ENCODE measurements at places on chromosomes 5 and 9.

GRCh38 chr5:73499187-73499586, 945 bp downstream of the BTF3 start:
- no peak for DNase-seq

DNA sequence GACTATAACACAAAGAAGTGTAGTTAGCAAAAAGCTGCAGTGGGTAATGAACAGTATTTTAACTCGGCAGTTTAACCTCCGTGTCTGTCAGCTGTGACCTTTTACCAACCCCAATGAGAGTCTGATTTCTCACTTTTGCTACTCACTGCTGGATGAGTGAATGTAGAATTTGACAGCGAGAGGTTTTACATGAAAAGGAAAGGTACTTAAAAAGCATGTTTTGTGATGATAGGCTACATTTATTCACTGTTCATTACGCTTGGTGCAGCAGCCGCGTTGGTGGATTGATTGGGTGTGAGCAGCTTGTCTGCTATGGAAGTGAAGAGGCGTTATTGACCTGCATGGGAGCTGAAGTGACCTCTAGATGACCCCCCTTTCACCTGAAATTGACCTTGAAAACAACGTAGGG, 867.7 kb downstream of the NR2F1-AS1 start:
- DNase-seq: no peak

DNA sequence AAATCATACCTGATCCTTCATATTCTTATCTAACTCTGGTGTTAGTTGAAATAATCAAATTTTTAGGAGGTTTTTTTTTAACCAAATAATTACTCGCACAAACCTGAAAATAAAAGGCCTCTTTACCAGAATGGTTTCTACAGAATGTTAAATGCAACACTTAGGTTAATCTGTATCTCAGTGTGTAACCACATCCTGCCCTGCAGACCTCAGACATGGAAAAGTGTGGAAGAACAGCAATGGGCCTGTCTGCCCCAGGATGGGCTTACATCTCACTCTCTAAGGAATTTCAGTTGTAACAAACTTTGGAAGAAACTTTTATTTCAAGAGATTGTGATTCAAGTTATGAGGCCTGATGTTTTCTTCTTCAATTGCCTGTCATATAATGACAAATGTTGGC, 32.5 kb upstream of the MIER3 start:
- no peak for DNase-seq

- no peak for DNase-seq
These were observed 78.2 kb upstream of the MAP3K1 start for GRCh38 chr5:56737002-56737621.

- no peak for DNase-seq
These were observed 45.4 kb upstream of the CLPTM1L start for GRCh38 chr5:1390333-1390732.

DNA sequence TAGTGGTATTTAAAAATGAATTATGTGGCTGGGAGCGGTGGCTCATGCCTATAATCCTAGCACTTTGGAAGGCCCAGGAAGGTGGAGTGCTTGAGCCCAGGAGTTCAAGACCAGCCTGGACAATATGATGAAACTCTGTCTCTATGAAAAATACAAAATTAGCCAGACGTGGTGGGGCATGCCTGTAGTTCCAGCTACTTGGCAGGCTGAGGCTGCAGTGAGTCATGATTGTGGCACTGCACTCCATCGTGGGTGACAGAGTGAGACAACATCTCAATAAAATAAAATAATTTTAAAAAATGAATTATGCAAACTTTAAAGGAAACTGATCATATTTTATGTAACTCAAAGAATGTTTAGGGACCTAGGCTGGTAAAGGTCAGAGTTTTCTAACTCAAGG, 310.8 kb upstream of the DMRT1 start:
- no peak for DNase-seq

- peak; percentile 83 for DNase-seq
These were observed at the start of gene AKNA for GRCh38 chr9:114387680-114388356. Gene AKNA (minus strand): TSS chr9:114387982. CDS start chr9:114381333, 6,649 bp downstream.

- no peak for DNase-seq
These were observed 152.2 kb downstream of the SYK start for GRCh38 chr9:90953805-90954204.

DNA sequence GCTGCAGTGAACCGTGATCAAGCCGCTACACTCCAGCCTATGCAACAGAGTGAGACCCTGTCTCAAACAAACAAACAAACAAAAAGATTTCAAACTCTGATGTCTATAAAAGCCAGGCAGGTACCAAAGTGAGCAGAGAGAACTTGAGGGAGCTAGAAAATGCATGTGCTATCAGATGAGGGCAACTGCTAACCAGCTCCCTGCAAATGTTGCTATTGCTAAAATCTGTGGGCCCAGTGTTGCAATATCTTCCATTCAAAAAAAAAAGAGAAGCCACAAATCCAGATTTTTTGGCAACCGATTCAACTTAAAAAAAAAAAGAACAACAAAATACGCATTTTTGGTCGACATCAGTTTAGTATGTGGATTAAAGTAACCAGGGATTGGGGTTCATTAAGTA, 5.5 kb downstream of the UBE2D2 start:
- DNase-seq: no peak

- DNase-seq: no peak
These were observed 858 bp downstream of the NCS1 start for GRCh38 chr9:130172858-130173665.

All from GM06990 (cell line).